ENCODE measurements at places on chromosomes 2 and 18.

DNA sequence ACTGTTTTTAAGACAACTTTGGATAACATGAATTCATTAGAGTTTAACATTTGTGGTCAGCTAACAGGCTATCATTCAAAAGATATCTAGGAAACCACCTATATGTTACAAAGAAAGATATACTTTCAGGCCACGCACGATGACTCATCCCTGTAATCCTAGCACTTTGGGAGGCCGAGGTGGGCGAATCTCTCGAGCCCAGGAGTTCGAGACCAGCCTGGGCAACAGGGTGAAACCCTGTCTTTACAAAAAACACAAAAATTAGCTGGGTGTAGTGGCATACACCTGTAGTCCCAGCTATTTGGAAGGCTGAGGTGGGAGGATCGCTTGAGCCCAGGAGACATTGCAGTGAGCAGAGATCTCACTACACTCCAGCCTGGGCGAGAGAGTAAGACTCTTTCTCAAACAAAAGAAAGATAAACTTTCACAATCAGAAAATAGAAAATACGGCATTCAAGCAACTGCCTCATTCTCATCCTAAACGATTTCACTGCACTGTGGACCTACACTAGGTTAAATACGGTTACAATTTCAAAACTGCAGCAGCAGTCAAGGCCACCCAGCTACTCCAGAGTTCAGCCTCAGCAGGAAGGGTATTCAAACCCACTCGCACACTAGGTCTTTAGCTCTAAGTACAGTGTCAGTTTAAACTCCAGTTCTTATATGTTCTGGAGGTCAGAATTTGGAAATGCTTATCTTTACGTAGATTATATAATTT, 250.0 kb upstream of the SLC39A10 start:
- DNase-seq: no peak

DNA sequence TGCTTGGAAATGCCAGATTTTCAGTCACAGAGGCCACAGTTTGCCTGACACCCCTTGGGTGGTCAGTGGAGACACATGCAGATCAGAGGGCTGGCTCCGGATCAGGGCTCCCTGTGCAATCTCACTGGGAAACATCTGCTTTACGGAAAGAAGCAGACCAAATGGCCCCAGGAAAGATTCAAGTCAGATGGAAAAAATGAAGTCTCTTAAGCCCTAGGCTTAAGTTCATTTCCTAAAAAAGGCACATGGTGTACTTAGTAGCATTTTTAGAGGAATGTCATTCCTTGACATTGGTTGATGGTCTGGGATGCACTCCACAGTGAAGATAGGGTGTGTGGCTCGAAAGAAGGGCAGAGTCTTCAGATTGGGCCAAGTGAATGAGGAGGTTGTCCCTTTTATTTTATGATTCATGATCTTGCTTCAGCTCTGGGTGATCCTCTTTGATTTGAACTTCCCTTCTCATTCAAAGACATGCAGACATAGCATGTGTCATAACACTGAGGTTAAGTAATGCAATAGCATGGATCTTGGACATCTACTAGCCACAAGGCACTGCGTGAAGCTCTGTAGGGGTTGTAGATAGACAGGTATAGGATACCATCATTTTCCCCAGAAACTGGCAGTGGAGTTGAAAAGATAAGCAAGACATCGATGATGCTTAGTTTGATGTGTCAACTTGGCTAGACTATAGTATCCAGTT, 56.5 kb downstream of the KCNE4 start:
- DNase-seq: peak; percentile 92

DNA sequence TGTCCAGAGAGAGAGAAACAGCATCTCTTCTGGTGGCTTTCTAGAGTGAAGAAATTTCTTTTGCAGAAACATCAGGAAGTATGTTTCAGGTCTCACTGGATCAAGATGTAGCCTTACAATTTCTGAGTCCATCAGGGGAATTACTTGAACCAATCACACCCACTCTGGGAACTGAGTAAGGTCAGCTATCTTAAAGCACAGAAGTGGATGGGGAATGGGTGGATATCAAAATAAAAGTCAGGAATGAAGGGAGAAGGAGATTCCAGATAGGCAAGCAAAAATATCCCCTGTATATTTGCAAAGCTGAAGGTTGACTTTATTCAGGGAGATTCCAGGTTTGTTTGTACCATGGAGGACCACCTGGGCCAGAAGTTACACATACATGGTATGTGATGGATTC, 188.0 kb downstream of the CYRIA start:
- DNase-seq: no peak

- DNase-seq: peak; percentile 58
Observed at GRCh38 chr2:27308359-27308881, at the start of gene UCN. TSS of gene UCN (minus strand) at chr2:27308445. CDS start at chr2:27307895, 550 bp downstream.

GRCh38 chr2:72916743-72917137, 579 bp upstream of the EMX1 start:
- DNase-seq: no peak
